SK-MEL-5 (cell line): ENCODE measurements at places on chromosomes 16 and 17.

GRCh38 chr17:4978726-4979125, 8.7 kb downstream of the CAMTA2 start:
- DNase-seq, result no peak

GRCh38 chr16:87135246-87136030, 181.8 kb downstream of the C16orf95 start:
- DNase-seq, result no peak

GRCh38 chr16:73735954-73736353, 560.7 kb upstream of the PSMD7 start:
- no peak for DNase-seq

GRCh38 chr17:47690121-47690520, 3.8 kb upstream of the TBKBP1 start:
- no peak for DNase-seq

- DNase-seq, result no peak
These were observed 18.1 kb downstream of the KCNJ12 start for GRCh38 chr17:21394265-21394664.

GRCh38 chr17:41625602-41626001, 1.2 kb upstream of the KRT17 start:
- no peak for DNase-seq

- DNase-seq, result no peak
These were observed 15.4 kb upstream of the TMEM220 start for GRCh38 chr17:10745231-10745630.

DNA sequence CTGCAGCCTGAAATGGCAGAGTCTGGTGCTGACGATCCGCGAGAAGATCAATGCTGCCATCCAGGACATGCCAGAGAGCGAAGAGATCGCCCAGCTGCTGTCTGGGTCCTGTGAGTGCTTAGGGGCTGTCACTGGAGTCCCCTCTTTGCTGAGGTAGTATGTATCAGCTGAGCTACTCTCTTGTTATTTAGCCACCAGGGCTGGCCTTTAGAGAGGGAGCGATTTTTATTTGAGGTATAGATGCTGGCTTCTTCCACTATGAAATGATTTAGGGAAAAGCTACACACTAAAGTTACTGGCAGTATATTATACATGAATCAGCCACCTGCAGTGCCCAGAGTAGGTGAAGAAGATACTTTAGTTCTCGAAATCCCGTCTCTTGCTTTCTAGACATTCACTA, 2.6 kb downstream of the CDK5RAP3 start:
- no peak for DNase-seq

DNA sequence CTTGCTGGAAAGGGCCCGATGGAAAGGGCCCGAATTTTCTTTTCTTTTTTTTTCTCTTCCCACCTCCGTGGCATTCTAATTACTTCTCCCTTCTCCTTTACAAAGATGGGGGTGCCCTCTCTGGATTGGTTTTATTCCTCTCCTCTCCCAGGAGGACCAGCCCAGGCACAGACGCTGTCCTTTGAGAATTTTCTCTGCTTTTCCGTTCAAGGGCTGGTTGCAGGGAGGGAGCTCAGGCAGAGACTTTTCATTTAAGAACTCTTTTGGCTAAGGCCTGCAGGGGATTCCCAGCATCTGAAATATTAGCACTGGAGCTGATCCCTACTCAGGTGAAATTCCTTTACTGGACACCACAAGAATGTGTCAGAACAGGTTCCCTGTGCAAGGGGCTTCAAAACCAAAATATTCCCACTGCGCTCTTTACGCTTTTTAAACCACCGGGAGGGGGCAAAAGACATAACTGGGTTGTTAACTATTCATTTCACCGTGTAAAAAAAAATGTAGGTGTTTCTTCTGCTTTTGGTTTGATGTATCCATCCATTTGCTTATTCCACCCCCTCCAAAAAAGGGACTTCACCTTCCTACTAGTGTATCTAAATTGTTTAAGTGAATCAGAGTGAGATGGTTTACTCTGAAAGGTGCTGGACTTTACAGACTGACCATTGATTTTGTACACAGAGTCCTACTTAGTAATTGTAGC, 1.4 kb downstream of the NFAT5 start:
- DNase-seq, result no peak

DNA sequence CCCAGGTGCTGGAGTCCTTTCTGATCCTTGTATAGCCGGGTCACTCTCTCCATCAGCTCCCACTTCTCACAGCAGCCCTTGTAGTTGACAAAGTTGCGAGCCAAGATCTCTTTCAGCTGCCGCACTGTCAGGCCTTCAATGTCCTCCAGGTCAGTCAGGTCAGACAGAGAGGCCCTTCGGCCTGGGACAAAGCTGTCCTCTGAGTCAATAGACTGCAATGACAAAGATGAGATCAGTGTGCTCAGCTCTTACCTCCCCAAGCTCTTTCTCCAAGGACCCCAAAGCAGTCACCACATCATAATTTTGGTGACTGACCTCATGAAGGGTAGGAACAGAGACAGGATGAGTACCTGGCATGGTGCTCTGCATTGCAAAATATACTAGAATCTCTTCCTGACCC, 36.1 kb downstream of the LIG3 start:
- no peak for DNase-seq

GRCh38 chr17:72530454-72530853, 409.6 kb downstream of the SOX9 start:
- DNase-seq, result no peak

DNA sequence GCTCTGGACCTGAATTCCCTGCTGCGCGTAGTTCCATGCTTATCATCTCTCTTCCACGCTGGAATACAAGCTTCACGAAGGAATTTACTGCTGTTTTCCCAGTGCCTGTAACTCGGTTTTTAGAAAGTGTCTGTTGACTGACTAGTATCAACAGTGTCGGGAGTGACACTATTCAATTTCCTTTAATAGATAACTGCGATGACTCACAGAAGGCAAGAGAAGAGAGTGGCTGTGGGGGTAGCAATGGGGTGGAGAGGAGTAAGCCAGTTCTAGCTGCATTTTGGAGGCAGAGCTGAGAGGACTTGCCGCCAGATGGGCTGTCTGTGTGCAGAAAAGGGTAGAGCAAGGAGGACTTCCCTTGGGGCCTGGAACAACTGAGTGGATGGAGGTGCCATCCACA, 25.2 kb downstream of the B4GALNT2 start:
- DNase-seq, result no peak

DNA sequence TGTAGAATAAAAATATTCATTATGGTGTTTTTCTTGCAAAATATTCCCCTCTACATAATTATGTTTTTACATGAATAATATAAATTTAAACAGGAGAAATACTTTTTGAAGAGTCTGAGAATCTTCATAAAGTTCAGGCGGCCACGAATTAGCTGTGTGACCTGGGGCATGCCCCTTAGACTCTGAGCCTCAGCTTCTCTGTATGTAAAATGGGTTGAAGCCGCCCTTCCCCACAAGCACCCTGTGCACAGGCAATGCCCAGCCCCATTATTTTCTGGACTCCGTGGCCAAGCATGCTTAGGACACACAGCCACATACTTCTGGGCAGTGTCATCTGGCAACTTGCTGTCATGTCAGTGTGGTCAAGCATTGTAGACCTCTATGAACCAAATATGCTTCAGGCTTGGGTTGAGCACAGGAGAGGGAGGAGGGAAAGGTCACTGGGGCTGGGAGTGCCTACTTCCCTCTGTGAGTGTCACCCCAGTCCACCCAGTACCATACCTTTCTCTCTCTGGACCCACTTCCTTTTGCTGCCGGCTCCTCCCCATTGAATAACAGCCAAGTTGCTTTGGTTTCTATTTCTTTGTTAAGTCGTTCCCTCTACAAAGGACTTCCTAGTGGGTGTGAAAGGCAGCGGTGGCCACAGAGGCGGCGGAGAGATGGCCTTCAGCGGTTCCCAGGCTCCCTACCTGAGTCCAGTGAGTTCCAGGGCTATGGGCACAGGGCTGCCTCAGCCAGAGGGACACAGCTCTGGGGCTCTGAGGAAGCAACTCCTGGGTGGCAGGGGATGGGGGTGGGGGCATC, at the start of gene LGALS9:
Gene LGALS9, plus strand, starts transcription at position 582 of the 804 bp plus-strand sequence. Its CDS starts 78 bp downstream, at position 660.
- DNase-seq, result no peak
